ENCODE measurements at places on chromosomes 16 and 17.

DNA sequence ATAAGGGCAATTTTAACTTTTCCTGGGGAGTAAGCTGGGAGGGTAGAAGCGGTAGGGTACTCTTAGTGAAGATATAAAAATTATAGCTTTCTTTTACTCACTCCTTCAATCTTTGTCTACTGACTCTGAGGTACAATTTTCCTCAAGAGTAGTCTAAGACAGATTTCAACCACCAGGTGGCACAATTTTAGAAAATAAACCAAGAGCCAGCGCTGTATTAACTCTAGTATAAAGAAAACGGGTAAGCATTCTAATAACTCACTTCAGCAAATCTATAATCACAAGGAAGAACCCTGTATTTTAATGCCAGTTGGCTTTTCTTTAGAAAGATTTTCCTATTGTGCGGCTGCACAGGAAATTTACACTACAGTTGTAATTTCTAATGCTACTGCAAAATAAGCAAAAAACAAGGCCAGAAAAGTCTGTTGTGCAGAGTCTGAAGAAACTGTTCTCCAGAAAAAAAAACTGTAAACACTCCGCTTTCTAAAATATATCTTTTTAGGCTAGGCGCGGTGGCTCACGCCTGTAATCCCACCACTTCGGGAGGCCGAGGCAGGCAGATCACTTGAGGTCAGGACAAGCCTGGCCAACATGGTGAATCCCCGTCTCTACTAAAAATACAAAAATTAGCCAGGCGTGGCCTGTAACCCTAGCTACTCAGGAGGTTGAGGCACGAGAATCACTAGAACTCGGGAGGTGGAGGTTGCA, 1.9 kb downstream of the CMC2 start:
- no peak for DNase-seq

GRCh38 chr17:58335779-58336455, 7.3 kb upstream of the TSPOAP1 start:
- peak; percentile 88 for DNase-seq

GRCh38 chr17:40293363-40293762, 5.7 kb downstream of the CDC6 start:
- no peak for DNase-seq

- DNase-seq, result no peak
Observed at GRCh38 chr16:10817963-10818941, at the start of gene TVP23A. TSS of gene TVP23A (minus strand) at chr16:10818794. CDS start at chr16:10818493, 301 bp downstream.

- DNase-seq, result no peak
Observed at GRCh38 chr17:32239456-32239855, 26.2 kb upstream of the RHBDL3 start.

DNA sequence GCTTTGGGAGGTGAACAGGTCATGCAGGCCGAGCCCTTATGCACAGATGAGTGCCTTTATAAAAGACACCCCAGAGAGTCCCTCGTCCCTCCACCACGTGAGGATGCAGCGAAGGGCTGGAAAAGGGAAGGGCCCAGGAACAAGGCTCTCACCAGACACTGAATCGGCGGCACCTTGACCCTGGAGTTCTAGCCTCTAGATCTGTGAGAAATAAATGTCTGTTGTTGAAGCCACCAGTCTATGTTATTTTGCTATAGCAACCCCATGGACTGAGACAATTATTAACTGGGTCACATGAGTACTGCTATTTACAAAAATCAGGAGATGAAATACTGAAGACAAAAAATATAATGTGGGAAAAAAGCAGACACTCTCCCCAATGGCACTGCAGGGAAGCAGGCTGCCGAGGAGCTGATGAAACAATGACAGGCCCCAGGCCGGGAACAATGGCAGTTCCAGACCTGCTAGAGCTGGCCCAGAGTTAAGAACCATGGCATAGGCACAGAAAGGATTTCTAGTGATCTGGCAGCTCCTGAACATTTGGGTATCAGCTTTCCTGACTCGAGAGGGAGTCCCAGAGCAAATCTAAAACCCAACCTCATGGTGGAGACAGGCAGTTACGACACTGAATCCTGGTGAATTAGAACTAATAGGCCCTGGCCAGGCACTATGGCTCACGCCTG, 17.8 kb upstream of the GGA2 start:
- DNase-seq, result no peak

DNA sequence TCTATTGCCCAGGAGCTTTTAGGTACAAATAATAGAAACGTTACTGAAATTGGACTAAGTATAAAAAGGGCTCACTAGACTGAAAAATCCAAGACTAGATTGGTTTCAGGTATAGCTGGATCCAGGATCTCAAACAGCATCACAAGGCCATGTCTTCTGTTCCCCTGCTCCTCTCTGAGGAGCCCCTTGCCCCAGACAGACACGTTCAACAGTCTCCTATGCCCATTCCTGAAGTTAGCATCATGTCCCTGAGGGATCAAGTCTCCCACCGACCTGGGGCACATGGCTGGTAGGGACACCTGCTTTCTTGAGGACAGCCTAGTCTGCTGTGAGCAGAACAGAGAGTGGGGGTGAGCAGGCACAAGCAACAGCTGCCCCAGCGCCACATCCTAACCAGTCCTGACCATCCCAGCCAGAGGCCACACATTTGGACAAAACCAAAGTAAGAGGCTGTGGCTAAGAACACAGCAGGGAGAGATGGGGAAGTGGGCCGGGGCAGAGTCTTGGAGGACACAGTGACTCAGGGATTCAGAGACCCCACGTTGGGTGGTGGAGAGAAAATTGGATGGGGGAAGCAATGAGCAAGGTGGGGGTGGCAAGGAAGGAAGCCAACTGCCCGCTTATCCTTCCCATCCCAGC, 10.5 kb upstream of the MMP2 start:
- no peak for DNase-seq

DNA sequence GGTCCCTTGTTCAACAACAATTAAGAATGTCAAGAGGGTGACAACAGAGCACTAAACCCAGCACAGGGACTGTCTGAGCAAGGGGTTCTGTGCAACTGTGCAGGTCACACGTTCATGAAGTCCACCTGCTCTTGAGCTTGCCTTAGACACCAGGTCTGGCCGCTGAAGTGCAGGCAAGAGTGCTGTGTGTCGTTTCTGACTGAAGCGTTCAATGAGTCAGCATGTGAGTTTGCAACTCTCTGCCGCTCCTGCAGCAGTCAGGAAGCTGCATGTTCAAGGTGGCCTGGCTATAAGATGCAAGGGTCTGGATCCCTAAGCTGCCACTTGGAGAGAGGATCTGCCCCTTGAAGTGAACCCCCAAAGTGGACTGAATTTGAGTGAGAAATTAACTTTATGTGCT, 332.7 kb upstream of the HSBP1 start:
- DNase-seq, result no peak

DNA sequence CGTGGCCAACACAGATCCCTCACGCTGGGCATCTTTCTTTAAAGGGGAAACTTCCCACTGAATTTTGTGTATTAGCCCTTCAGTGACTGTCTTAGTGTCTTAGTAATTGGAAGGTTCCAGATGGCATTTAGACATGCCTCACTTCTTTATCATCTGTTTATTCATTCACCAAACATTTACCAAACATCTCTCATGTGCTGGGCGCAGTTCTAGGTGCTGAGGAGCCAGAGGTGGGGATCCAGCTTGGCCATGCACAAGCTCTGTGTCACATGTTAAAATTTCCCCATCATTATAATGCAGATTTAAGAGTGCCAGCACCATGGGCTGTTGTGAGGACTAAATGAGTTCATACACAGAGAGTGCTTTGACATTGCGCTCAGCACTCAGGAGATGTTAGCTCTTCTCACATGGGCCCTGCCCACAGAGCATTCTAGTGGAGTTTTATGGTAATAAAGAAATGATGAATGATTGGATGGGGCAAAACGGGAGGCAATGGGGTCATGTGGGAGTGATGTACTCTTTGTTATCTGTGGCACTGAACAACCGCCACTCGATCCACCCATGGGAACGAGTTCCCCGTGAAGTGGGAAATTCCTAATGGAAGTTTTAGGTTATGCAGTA, 119.7 kb downstream of the SNX29 start:
- DNase-seq, result no peak

DNA sequence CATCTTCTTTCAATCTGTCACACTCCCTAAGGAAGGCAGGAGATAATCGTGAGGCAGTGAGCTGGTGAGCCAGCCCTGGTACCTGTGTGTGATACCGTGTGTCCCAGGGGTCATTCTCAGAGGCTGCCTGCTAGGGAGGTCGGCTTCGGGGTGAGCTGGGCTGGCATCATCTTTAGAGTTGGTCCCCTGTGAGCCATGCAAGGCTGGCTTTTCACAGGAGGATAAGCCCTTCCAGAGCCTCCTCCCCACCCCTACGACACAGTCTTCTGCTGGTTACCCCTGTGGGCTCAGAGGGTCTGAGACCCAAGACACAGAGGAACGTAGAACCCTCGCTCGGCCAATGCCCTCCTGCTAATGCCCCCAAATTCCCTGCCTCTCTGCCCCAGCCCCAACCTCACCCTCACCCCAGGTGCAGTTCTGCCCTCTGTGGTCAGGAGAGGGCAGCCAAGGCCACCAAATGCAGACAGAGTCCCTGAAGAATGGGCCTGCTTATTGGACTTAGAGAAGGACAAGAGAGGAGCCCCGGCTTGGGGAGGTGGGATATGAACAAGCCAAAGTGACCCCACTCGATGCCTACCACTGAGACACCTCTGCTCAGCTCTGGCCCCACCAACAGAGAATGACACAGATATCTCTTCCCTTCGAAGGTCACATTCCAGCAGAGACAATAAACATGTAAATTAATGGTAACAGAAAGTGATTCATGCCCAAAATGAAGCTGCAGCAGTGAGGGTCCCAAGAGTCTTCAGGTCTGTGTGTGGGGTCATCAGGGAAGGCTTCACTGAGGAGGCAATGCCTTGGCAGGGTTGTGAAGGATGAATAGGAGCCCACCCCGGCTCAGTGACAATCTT, 80.8 kb upstream of the CCL1 start:
- no peak for DNase-seq

- DNase-seq, result no peak
Observed at GRCh38 chr16:62477796-62478195, 441.6 kb upstream of the CDH8 start.

GRCh38 chr17:7266784-7267183, 4.5 kb upstream of the CLDN7 start:
- no peak for DNase-seq

DNA sequence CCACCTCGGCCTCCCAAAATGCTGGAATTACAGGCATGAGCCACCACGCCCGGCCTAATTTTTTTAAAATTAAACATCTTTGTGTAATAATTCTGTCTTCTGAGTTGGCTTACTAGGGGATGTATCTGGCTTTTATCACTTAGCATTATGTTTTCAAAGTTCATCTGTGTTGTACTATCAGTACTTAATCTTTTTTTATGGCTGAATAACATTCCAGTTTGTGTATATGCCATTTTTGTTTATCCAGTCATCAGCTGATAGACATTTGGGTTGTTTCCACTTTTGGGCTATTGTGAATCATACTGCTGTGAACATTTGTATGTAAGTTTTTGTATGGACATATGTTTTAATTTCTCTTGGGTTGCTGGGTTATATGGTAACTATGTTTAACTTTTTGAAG, 69.0 kb downstream of the CHD9 start:
- DNase-seq, result no peak

GRCh38 chr17:70906808-70907207, 737.5 kb downstream of the KCNJ2 start:
- DNase-seq, result no peak

GRCh38 chr17:78745407-78746088, 36.5 kb downstream of the CYTH1 start:
- DNase-seq, result no peak

DNA sequence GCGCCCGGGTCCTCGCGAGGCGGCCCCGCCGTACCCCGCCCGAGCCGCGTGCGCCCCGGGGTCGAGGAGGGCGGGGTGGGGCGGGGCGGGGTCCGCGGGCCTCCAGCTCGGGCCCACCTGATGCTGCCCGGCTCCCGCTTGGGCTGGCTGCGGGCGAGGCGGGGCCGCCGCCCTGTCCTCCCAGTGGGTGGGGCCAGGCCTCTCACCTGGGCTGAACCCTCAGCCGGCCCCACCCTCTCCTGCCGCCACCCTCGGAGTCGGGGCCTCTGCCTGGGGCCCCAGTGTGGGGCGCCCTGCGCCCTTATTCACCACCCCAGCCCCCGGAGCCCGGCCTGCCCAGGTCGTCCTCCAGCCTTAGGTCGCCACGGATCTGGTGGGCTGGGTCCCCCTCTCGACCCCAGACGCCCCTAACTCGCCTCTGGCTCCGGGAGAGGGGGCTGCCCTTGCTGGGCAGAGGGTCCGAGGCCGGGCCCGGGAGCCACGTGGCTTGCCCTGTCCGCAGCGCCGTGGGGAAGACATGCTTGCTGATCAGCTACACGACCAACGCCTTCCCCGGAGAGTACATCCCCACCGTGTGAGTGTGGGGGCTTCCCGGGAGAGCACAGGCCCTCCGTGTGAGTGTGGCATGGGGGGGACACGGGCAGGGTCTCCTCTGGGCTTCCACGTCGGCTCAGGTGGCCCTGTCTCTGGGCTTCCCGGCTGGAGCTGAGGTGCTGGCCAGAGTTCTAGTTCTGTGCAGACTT, 578 bp downstream of the RAC3 start:
- DNase-seq, result no peak

DNA sequence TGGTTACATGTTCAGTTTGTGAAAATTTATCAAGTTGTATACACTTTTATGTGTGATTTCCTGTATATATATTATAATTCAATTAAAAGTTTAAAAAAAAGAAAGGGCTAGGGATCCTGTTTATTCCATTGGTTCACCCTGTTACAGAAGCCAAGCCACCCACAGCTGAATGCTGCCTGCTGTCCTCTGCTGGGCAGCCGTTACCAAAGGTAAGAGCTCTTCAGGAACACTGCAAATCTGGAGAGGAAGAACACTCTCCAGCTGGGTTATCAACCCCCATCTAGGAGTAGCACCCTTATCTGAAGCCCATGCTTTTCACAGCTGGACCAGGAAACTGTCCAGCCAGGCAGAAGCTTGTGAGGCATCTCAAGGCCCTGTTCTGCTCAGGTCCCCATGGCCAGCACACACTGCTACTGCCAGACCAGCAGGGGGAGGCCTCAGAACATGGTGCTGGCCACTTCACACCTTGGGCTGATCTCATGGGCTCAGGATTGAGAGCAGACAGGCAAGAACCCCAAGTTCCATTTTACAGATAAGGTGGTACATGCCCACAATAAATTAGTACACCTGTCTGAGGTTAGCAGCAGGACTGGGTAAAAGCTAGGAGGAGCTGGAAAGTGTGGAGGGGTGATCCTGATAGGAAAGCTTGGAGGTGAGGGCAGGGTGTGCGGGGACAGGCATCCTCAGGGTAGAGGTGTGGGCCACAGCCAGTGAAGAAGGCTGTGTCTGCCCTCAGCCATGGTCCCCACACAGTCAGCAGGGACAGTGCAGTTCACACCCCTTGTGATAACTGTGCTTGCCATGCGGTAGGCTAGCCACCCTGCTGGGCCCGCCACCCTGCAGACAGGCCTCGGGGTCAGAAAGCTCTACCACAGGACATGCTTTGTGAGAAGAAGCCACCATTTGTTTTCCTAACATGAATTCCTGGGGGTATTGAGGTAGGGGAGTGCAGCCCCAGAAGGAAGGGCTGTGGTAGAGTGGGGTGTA, 54.3 kb upstream of the SREBF1 start:
- no peak for DNase-seq

All from SIG-M5 (cell line).